Transverse colon (tissue), 4 donors: ENCODE measurements at places on chromosomes 7 and 10. TPM values are rescaled to one million over a fixed set of nuclear protein-coding genes. Genes with fewer than 3 reads are reported as not detected.

SLC18A3 gene
- 1.5 TPM for total RNA-seq

FAM221A gene
- total RNA-seq, result 13.3 TPM

ADAM8 gene
- total RNA-seq, result 21.3 TPM

LOXL4 gene
- total RNA-seq, result 6.4 TPM

PDK4 gene
- 510 TPM for total RNA-seq

LHPP gene
- 116 TPM for total RNA-seq

ANKRD2 gene
- not detected for total RNA-seq

DNA sequence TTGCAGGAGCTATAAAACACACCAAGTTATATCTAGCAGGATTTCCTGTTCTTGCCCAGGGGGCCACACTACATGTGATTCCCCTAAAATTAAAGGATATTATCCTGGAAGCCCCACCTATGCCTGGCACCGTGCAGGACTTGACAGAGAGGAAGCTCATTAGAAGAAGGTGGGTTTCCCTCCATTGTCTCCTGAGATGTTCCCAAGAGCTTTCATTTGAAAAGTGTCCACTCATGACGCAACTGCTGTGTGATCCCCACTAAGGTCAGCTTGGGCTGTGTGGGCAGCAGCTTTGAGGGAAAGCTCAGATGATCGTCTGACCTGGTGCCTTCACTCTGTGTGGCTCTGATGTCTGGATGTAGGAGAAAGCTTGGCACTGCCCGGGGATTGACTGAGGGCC is 53.5 kb downstream of the RAMP3 start:
- no peak for DNase-seq

DNA sequence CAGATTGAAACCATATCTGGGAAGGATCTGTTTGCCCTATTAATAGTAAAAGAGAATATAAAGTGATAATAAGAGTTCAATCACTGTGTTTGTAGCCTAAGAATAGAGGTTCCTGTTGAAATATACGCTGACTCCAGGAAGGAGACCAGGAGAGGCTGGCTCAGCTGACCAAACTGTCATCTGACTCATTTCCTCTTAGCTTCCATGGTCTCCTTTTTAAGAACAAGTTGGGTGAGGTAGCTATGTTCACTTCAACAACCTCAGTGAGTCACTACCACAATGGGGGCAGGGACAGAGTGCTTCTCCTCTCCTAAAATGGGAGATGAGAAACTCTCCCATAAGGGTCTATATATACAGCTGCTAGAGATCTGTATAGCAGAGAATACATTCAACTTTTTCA is 543.3 kb downstream of the CALN1 start:
- DNase-seq, result no peak

DNA sequence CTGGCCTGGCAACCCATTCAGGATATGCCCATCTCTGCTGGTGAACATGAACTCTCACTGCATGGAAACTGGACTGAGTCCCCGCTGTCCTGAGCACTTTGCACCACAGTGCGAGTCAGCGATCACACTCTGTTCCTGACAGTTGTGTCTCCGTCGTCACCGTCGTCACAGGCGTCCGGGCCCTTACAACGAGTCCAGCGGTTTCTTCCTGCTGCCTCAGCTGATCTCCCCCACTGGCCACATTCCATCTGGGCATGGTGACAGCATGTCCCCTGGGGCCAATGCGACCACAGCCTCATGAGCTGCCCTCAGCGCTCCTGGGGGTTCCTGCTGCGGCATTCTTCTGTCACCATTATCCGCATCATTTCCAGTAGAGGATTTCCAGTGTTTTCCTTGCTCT is 76.8 kb upstream of the KLF6 start:
- no peak for DNase-seq

GRCh38 chr7:47358357-47358756 is 223.6 kb downstream of the TNS3 start:
- DNase-seq, result peak; percentile 8

GRCh38 chr7:256461-256940 is 33.5 kb upstream of the FOXL3 start:
- DNase-seq, result no peak

DNA sequence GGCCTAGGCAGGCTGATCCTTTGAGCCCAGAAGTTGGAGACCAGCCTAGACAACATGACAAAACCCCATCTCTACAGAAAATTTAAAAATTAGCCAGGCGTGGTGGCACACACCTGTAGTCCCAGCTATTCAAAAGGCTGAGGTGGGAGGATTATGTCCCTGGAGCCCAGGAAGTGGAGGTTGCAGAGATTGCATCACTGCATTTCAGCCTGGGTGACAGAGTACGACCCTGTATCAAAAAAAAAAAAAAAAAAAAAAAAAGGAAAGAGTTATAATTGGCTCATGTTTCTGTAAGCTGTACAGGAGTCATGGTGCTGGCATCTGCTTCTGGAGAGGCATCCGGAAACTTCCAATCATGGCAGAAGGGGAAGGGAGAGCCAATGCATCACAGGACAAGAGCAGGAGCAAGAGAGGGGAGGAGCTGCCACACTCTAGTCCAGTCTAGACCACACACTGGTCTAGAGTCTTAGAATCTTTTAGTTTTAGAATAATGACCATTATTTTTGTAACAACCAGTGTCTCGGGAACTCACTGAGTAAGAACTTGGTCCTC is 16.8 kb downstream of the DOCK1 start:
- no peak for DNase-seq

DNA sequence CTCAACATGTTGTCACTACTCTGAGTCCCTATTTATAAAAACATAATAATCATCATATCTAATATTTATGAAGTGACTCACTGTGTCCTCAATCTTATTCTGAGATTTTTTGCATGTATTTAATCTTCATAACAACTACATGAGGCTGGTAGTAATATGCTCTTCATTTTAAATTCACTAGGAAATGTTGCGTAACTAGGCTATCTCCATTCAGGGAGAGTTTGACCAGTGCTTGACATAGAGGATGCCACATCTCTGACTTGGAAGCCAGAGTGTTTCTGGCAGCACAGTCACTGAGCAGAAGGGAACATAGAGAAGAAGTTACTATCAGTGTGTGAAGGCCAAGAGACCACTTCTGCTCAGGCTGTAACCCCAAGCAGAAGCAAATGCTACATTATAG is 88.9 kb downstream of the FAM13C start:
- DNase-seq, result no peak

DNA sequence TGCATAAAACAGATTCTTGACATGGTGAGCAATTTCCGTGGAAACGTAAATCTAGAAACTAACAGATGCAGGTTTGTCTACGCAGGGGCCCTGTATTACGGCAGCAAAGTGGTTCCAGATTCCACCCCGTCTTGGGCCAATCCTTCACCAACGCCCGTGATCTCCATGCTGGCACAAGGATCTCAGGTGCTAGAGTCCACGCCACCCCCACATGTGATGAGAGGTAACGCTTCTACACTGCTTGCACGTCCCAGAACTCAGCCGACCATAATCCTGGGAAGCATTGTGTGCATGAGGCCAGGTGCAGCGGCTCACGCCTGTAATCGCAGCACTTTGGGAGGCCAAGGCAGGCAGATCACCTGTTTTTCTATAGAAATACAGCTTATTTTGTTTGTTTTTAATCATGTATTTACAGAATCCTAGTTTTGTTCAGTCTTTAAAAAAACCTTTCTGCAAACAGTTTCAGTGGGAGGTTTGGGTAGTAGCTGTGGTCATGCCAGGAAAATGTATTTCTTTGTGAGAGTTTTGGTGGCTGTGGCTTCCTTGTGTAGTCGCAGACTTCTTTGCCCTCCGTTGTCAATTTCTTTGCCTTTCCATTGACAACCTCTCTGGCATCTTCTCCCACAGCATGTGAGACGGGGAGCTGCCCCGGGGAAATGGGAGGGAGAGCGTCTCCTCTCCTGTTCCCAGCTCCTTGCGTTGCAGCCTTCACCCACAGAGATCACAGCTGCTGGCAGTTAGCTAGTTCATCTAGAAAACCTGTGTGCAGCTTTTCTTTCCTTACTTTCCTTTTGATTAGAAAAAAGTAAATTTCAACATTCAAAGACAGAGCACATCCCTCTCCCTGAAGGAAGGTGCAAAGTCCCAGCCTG is 35.7 kb downstream of the ITIH2 start:
- DNase-seq, result no peak

DNA sequence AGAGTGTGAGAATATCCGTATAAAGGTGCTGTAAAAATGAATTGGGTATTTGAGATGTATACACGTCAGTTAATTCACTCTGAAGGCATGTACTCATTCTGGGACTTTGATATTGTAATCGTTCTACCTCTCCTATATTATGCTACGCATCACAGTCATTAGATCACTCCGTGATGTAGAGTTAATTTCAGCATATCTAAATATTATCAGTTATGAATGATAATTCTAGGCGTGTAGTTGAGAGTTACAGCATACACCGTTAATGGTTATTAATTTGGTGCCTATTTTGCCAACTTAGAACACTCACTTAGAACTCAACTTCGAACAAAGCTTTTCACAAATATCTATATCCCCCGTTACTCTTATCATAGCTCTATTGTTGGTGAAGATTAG is 477 bp upstream of the MCU start:
- no peak for DNase-seq

GRCh38 chr7:24916463-24917040 is 63.4 kb downstream of the OSBPL3 start:
- DNase-seq, result no peak

DNA sequence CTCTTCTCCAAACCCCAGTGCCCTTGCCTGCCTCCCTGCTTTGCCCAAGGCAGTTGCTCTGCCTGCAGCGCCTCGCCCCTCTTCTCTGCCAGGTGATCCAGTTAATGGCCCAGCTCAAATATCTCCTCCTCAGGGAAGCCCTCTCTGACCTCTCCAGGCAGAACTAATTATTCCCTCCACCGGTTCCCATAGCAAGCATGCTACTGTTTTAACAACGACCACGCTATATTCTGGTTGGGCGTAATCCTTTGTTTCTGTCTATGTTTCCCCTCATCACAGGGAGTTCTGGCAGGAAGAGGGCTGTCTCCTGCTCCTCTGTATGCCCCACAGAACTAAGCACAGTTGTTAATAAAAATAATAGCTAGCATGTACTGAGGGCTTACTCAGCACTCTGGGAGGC is 36.8 kb upstream of the R3HCC1L start:
- no peak for DNase-seq

DNA sequence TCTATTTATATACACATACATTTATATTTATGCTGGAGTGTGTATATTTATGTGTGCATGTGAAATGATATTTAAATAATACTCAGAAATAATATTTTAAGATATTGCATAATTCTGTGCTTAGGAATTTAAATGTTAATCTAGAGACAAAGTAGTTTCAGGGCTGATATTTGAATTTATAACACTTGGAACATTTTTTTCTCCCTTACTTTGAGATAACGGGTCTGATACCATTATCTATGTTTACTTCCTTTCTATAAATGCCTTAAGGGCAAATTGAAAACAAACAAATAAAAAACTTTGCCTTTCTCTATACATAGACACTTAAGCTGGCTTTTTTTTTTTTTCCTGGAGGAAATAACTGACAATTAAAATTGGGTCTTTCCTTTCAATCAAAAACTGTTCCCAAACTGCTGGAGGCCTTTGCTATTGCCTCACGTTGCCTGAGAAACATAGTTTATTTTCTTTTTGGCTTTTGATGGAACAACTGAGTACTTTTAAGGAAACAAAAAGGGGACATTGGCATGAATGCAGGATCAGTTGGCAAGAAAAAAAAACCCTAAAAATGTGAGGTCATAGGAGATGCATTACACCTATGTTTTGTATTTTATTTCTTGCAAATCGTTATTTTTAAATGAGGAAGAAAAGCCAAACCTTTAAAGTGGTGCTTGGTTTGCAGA is 98.7 kb downstream of the ITGA8 start:
- no peak for DNase-seq
